Stimulated activated CD8-positive, alpha-beta memory T cell treated with anti-CD3 and anti-CD28 coated beads, Interleukin-4, amount 100 ng/mL, for 4 hours (primary cell): ENCODE measurements at places on chromosomes 7 and 10.

DNA sequence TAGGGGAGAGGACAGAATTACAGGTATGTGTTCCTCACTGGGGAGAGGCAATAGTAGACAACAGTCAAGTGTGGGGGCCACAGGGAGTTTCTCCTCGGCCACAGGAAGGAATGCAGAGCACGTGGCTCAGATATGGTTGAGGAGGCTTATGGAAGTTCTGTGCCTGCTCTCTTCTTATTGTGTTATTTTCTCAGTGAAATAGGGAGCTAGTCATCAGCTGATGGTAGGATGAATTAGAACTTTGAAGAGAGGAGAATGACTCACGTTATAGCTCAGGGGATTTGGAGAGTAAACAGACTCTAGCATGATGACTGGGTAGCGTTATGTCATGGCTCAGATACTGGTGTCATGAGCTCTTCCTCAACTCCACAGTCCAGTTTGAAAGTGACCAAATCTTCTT, 308.3 kb upstream of the IGFBP3 start:
- DNase-seq: no peak

DNA sequence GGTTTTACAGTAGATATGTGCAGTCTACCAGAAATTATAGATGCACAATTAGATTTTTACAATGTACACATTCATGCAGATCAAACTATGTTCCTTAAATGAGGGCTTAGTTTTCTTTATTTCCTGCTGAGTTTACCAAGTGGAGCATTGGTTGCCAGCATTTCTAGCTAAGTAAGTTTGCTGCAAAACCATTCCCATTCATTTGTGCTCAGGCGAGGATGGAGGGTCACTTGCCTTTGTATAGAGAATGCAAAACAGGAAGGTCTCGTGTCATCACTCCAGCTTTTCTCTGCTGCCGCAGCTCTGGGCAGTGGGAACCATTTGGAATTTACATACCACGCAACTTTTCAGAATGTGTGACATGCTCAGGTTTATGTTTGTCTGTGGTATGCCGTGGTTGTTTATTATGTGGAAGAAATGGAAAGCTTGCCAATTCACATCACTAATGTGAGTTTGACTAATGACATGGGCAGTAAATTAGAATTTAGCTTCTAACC, 198.6 kb downstream of the TRIL start:
- DNase-seq: no peak

DNA sequence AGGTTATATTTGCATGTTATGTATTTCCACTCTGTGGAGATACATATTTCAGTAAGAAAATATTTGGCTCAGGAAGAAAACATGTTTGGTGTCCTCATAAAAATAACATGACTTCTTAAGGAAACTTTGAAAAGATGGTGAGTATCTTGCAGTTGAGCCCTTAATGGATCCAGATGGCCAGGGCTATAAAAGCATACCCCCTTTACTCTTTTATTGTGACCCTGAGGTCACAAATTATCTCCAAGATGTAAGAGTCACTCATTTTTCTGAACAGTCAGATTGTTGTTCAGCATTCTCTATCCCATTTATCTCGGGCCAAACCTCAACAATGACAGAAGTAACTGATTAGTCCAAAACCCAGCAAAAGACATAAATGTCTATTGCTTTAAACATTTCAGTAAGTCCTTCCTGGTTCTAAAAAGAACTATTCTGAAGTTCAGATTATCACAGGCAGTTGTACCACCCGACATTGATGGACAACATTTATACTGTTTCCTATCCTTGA, 539.4 kb downstream of the PARD3 start:
- DNase-seq: no peak

DNA sequence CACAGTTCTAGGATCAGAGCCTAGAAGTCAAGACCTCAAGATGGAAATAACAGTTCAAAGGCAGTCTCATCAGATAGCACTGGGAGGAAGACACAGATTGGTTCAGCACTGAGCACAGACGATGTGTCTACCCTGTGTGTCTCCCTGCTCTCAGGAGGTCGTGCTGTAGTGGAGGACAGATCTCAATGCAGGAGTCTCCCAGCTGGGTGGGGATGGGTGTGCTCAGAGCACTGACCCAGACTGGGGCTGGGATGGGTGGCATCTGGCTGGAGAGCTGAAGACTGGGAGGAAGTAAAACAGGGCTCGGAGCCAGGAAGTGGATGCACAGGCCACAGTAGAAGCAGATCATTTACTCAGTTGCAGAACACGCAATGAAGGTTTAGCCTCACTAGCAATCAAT, 69.5 kb upstream of the GDF10 start:
- no peak for DNase-seq

- DNase-seq: no peak
Observed at GRCh38 chr7:114650491-114650890, 235.9 kb downstream of the FOXP2 start.

DNA sequence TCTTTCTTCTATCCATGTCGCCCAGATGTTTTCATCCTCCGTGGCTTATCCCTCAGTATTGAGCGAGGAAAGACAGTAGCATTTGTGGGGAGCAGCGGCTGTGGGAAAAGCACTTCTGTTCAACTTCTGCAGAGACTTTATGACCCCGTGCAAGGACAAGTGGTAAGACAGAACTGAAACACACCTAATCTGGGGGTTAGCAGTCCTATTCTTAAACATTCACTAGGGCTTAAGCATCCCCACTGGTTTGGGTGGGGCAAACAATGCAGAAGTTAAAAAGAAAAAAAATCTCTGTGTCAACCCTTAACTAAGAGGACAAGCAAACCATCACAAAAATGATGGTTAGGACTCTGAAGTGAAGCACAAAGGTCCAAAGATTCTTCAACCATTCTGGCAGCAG, 43.8 kb downstream of the SP8 start:
- DNase-seq: no peak

- DNase-seq: no peak
Observed at GRCh38 chr10:130924138-130924819, 387.2 kb downstream of the TCERG1L start.

GRCh38 chr10:88228130-88228529, 355.0 kb downstream of the RNLS start:
- DNase-seq: no peak

DNA sequence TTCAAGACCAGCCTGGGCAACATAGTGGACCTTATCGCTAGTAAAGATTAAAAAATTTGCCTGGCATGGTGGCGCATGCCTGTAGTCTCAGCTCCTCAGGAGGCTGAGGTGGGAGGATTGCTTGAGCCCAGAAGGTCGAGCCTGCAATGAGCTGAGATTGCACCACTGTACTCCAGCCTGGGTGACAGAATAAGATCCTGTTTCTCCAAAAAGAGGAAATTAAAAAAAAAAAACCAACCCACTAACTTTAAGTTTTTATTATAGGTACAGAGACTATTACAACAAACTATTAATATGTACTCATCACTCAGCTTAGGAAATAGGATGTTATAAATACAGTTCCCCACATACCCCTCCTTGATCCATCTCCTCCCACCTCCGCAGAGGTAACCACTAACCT, 30.2 kb downstream of the DHTKD1 start:
- no peak for DNase-seq

DNA sequence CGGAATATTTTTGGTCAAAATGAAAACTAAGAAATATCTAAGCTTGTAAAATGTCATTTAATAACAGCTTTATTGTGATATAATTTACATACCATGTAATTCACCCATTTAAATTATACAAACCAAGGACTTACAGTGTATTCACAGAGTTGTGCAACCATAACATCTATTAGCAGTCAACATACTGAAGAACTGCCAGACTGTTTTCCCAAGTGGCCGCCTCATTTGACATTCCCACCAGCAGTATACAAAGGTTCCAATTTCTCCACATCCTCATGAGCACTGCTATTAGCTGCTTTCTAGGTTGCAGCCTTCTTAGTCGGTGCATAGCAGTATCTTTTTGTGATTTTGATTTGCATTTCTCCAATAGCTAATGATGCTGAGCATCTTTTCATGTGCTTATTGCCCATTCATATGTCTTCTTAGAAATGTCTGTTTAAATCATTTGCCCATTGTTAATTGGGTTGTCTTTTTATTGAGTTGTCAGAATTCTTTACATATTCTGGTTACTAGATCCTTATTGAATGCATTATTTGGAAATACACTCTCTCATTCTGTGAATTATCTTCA, 153.0 kb upstream of the FGFR2 start:
- no peak for DNase-seq

GRCh38 chr10:100008142-100008522, 1.6 kb downstream of the DNMBP start:
- no peak for DNase-seq

DNA sequence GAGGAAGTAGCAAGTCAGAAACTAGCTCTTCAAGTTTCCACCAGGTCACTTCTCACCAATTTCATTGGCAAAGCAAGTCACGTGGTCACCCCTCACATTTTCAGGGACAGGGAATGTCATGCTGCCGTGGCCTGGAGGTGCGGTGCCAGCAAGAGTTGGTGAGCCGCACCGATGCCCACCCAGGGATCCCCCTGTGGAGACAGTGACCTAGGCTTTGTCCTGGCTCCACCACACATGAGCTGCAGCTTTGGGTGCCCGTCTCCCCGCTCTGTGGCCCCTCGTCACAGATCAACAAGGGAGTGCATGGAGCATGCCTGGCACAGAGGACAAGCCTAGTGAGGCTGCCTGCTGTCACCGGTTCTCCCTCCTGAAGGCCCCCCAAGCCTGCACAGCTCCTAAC, 226.7 kb upstream of the PPP2R2D start:
- DNase-seq: no peak

GRCh38 chr7:17355050-17355449, 56.6 kb downstream of the AHR start:
- no peak for DNase-seq

- DNase-seq: no peak
Observed at GRCh38 chr7:75937958-75938786, 23.2 kb downstream of the POR start.

- no peak for DNase-seq
Observed at GRCh38 chr7:1104516-1105179, 16.7 kb downstream of the GPER1 start.

GRCh38 chr7:143492799-143493739, 15.4 kb downstream of the TAS2R41 start:
- DNase-seq: no peak

GRCh38 chr10:23172429-23173213, 19.5 kb upstream of the PTF1A start:
- DNase-seq: no peak

- no peak for DNase-seq
Observed at GRCh38 chr10:21702633-21703111, 168.6 kb downstream of the MLLT10 start.

GRCh38 chr10:30247704-30248103, 101.4 kb downstream of the MTPAP start:
- DNase-seq: no peak

DNA sequence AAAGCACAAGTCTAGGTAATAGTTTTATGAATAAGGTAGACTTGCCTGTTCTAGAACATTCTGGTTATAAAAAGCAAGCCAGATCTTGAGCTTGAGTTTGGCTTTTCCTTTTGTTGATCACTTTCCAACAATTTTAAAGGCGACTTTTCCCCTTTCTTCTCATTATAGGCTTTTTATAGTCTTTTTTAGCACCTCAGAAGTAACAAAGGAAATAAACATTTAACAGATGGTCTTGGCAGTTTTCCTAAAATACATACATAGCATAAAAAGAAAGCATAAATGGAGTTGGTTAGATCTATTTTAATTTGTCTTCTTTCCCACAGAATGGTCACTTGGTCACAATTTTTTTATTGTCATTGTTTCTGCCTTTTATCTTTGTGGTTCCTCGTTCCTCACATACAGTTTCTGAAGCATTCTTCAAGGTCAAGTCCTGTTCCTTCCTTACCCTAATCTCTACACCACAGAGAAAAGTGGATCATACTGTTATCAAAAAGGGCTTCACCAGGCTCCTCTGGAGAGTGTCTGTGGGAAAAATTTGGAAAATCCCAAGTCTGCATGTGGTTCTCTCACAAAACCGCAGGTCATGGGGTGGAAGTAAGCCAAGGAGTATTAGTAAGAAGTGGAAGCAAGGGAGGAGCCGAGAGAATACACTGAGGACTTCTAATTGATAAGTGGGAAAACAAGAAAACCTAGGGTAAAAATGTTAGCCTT, 31.3 kb downstream of the THNSL1 start:
- no peak for DNase-seq

GRCh38 chr7:96832092-96832662, 122.5 kb upstream of the SEM1 start:
- DNase-seq: no peak

- DNase-seq: no peak
Observed at GRCh38 chr7:374706-375311, 84.8 kb downstream of the FOXL3 start.

DNA sequence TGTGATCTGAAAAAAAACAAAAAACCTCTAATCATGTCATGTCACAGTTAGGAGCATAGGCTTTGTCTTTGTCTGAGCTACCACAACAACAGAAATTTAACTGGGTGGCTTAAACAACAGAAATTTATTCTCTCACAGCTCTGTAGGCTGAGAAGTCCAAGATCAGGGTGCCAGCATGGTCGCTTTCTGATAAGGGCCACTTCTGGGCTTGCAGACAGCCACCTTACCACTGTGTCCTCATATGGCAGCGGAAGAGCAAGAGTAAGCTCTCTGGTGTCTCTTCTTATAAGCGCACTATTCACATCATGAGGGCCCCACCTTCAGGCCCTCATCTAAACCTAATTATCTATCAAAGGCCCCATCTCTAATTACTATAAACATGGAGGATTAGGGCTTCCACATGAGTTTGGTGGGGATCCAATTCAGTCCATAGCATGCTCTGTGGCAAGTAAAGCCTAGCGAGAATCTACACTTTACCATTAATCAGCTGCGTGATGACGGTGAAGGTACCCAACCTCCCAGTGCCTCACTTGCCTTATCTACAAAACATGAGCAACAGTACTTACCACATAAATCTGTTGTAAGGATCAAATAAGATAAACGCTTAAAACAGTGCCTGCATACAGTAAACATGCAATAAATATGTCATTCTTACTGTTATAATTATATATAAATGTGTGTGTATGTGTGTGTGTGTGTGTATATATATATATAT, 17.3 kb downstream of the ZNF438 start:
- DNase-seq: no peak

- DNase-seq: no peak
Observed at GRCh38 chr7:73427902-73428787, 5.4 kb upstream of the FZD9 start.

- no peak for DNase-seq
Observed at GRCh38 chr10:103926722-103927319, 8.8 kb upstream of the STN1 start.

- DNase-seq: no peak
Observed at GRCh38 chr10:43471146-43471545, 34.2 kb downstream of the ZNF487 start.

DNA sequence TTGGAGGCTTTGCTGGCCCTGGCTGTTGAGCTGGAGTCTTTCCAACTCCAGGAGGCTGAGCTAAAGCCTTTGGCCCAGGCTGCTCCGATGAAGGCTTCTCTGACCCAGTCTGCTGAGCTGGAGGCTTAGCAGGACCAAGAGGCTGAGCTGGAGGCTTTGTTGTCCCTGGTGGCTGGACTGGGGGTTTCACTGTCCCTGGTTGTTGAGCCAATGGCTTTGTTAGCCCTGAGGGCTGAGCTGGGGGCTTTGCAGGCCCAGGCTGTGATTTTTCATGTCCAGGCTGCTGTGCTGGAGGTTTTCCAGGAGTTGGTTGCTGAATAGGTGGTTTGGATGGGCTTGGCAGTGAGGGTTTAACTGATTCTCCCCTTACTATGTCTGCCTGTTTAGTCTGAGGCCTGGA, 7.3 kb downstream of the PCLO start:
- DNase-seq: no peak

GRCh38 chr10:25505466-25505865, 330.7 kb downstream of the GPR158 start:
- no peak for DNase-seq
